ENCODE measurements at places on chromosomes 2 and 18. TPM values are rescaled to one million over a fixed set of nuclear protein-coding genes. Genes with fewer than 3 reads are reported as not detected.

The ANKRD44 gene
- total RNA-seq = 51.4 TPM

The SPR gene
- 44.1 TPM for total RNA-seq

The PRADC1 gene
- total RNA-seq = 15.5 TPM

The LANCL1 gene
- total RNA-seq = 32.2 TPM

DNA sequence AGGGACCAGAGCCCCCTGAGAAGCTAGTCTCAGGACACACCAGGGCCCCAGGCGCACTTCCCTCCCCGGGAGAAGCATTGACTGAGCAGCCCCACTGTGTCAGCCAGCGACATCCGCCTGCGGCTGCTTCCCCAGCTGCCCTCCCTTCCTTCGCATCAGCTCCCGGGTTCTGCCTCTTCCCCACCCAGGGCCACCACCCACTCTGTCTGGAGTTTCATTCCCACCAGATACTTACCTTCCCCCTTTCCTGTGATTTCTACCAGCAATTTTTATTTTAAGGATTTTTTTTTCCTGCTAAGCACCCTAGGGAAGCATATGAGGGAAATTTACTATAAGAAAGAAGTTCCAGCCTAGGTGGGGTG is 99.2 kb downstream of the SMAD7 start:
- H3K4me1 ChIP-seq = peaks cover 22% of the 10 kb centered on the region
- no peaks in the 10 kb centered on the region for H3K27me3 ChIP-seq
- peak overlapping the region; percentile 71 for H3K27ac ChIP-seq
- DNase-seq = peak; percentile 78

DNA sequence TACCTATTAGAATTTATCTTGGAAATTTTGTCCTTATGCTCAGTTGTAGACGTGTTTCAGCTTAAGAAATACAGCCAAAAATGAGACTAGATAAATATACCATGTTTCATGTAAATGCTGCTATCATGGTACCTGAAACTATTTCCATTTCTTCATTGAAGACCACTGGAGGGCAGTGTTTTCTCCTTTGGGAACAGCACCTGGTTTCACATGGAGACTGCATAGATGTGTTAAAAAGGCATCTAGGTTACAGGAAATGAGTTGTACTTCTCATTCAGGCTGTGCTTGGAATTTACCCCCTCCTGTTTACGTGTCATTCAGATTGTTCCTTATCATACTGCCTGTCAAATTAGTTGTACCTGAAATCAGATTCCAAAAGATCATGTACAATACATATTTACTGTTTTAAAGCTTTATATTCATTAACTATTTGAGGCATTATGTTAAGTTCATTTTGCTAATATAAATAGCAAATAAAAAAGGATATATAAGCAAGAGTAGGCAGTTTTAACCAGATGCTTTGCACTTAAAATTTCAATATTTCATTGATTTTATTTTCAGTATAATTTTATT is 57.3 kb upstream of the PSMD14 start:
- peaks cover 13% of the 10 kb centered on the region for H3K27me3 ChIP-seq
- no peak overlapping the region for H3K4me3 ChIP-seq
- H3K4me1 ChIP-seq = no peaks in the 10 kb centered on the region

- H3K4me3 ChIP-seq = no peak overlapping the region
- no peak for DNase-seq
- peaks cover 16% of the 10 kb centered on the region for H3K4me1 ChIP-seq
- H3K36me3 ChIP-seq = peaks cover 33% of the 10 kb centered on the region
Measured at GRCh38 chr2:217798743-217799562, 203.8 kb downstream of the TNS1 start.

DNA sequence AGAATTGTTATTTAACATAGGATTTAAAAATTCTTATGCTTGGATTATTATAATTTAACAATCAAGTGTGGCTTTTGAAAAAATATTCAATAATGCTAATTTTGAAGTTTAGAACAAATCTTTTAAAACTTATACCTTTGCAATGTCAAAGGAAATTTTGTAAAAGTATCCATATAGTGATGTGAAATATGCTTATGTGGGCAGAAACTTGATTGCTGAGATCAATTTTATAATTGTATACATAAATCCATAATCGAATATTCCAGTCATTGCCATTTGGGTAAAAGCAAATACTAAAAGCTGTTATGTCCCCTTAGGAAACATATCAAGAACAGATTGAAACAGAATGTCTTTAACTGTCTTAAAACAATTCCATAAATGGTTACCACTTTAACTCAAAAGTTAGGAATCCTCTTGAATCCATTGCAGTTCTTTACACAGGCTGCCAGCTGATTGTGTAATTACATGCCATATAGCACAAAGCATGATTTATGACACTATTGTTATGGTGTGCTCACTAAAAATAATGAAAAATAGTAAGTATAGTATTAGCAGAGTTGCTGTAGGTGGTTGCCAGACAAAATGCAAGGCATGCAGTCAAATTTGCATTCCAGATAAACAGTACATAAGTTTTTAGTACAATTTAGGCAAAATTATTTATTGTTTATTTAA is 24.2 kb downstream of the PLCL1 start:
- H3K4me1 ChIP-seq = no peaks in the 10 kb centered on the region
- H3K27me3 ChIP-seq = no peaks in the 10 kb centered on the region
- no peak overlapping the region for H3K4me3 ChIP-seq
- DNase-seq = no peak
- H3K36me3 ChIP-seq = no peaks in the 10 kb centered on the region
- no peak overlapping the region for H3K27ac ChIP-seq

DNA sequence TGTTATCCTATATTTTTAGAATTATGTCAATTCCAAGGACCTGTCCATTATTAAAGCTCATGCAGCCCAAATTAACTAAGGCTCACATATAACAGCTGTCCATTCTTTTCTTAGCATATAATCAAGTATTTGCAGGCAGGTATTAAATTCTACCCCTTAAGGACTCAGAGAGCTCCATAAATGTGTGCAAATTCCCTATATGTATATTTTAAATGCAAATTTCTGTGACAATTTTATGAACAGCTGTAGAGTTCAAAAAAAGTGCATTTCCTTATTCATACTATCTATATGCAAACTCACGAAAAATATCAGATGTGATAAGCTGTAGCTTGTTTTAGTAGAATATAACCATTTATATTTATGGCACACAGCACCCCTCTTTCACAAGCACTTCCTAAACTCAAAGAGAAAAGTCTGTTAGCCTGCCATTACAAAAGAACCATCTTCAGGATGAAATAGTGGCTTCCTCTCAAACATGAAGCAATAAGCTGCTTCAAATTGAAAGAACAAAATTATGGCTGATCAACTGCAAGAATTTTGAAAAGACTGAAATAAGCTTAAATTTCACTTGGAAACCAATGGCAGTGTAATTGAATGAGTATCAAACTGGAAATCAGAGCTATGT is 155.0 kb upstream of the REG3G start:
- no peaks in the 10 kb centered on the region for H3K27me3 ChIP-seq
- H3K36me3 ChIP-seq = no peaks in the 10 kb centered on the region
- H3K4me3 ChIP-seq = no peak overlapping the region
- H3K27ac ChIP-seq = no peak overlapping the region
- no peak for DNase-seq

DNA sequence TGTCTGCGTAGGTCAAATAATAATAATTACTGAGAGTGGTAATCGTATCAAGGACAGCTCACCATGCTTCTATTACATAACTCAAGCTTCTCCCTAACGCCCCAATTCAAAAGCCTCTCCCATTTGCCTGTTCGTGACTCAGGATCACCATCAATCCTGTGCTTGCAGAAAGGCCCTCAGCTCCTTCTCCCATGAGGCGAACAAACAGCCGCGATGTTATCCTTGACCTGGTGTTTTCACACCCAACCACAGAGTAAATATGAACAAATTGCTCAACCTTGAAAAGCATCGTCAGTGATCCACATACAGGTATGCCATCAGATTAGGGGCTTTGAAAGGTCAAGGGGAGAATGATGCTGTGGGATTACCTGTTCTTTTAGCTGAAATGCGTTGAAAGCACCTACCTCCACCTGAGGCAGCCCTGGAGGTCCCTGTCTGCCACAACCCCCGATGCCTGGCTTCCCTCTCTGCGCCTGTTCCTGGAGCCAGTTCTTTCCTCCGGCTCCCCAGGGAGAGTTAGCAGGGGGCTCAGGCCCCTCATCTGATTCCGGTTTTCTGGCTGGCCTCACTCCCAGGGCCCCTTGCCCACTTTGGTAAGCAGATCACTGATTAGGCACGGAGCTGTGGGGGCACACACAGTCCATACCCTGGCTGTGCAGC is 39.1 kb upstream of the ODC1 start:
- no peak overlapping the region for H3K4me3 ChIP-seq
- no peaks in the 10 kb centered on the region for H3K27me3 ChIP-seq
- H3K36me3 ChIP-seq = no peaks in the 10 kb centered on the region
- H3K4me1 ChIP-seq = no peaks in the 10 kb centered on the region

GRCh38 chr2:139031722-139032121 is 251.5 kb upstream of the NXPH2 start:
- no peaks in the 10 kb centered on the region for H3K27me3 ChIP-seq
- no peaks in the 10 kb centered on the region for H3K36me3 ChIP-seq
- no peak for DNase-seq
- no peak overlapping the region for H3K27ac ChIP-seq

- H3K4me1 ChIP-seq = peaks cover 15% of the 10 kb centered on the region
- no peak for DNase-seq
- H3K27me3 ChIP-seq = no peaks in the 10 kb centered on the region
- H3K36me3 ChIP-seq = no peaks in the 10 kb centered on the region
Measured at GRCh38 chr2:176491172-176491904, 222.1 kb downstream of the MTX2 start.

Measured in upper lobe of right lung (tissue), 1 donor.